Astrocyte (in vitro differentiated cells and primary cell): ENCODE measurements at places on chromosomes 4 and X. TPM values are rescaled to one million over a fixed set of nuclear protein-coding genes. Genes with fewer than 3 reads are reported as not detected.

DNA sequence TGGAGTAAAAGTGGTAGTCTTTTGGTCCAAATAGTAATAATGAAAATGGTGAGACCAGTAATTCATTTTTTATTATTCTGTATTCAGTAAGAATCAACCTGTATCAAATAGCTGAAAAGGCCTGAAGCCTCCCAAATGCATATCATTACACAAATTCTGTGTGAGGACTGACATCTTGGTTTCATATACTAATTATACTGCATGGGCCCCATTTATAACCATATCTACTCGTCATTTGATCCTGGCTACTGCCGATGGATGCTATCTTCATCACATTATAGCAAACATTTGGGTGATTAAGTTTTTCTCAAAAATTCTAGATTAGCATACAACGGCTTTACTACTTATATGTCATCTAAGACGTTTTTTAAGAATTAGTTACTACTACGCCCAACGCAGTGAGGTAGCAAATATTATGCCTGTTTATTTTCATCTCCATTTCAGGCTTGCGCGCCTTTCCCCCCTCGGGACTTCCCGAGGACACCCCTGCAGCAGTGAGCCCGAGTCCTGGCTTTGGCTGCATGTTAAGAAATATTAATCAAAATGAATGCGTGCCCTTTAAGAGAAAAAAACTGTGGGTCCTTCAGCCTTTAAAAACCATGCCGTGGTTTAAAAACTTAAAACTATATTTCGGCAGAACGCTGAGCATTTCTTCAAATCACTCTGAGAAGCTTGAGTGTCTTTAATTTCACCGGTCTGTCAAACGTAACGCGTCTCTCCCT is 814 bp upstream of the MMAA start:
- DNase-seq: no peak

GRCh38 chr4:53365486-53366300 is at the start of gene SCFD2:
Gene SCFD2, minus strand, starts transcription at chr4:53366061.
- DNase-seq: peak; percentile 95

- DNase-seq: peak; percentile 38
Measured at GRCh38 chrX:9816084-9816700, 30.0 kb downstream of the SHROOM2 start.

DNA sequence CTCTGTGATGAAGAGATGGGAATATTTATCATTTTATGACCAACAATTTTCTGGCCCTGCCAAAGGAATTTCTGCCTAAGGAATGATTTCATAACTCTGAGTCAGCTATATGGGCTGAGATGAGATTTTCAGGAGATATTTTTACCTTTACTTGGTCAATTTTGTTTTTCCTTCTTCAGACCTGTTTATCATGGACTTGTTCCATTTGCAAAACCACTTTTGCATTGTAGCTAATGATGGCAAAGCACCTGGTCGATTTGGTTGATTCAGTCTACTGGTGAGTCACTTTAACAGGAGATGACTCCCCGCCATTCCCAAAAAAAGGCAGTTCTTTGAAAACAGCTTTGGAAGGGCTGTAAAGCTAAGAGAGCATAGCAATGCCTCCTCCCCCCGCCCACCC is 53.3 kb downstream of the TEX13A start:
- no peak for DNase-seq

DNA sequence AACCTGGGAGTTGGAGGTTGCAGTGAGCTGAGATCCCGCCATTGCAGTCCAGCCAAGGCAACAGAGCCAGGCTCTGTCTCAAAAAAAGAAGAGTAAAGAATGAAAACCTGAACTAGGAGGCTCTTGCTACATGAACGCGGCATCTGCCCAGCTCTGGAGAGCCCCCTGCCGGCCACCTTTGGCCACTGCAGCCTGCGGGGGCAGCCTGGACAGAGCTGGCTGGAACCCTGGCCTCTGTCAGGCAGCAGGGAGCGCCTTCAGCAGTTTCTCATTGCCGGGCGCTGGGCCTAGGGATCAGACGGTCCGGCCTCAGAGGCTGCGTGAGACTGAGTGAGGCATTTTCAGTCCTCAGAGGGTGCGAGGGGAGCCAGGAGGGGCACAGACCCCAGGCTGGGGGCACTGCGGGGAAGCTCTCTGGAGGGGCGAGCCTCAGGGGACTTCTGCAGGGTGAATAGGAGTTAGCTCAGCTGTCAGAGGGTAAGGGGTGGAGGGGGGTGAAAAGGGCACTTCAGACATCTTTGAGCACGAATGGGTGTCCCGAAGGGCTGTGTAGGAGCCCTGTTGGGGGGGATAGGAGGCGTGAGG is 17.5 kb downstream of the DOK7 start:
- peak; percentile 10 for DNase-seq

COX7B2 gene
- total RNA-seq: not detected in 2 replicates

ART3 gene
- not detected in 2 replicates for total RNA-seq
